M059J (cell line): ENCODE measurements at places on chromosomes 5 and 9.
A peak's percentile ranks its signal among the peaks of the same experiment; 100 is the strongest.

GRCh38 chr5:111836426-111836825 lies 79.4 kb upstream of the NREP start:
- DNase-seq = no peak

DNA sequence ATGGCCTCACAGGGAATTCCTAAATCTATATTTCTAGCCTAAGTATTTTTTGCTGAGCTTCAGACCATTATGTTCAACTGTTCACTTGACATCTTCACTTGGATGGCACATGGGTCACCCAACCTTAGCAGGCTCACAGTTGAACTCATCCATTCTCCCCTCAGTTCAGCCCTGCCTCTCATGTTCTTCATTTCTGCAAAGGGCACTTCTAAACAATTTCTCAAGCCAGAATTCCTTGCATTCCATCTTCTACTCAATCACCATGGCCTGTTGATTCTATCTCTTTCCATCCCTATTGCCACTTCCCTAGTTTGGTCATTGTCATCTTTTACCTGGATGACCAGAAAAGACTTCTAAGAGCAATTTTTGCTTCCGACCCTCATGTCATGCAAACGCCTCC lies 7.3 kb upstream of the RGS3 start:
- DNase-seq = peak; percentile 46

- no peak for DNase-seq
Observed at GRCh38 chr5:74310997-74311930, 329.3 kb downstream of the ENC1 start.

- DNase-seq = no peak
Observed at GRCh38 chr5:66992547-66992946, 204.1 kb downstream of the CD180 start.

- no peak for DNase-seq
Observed at GRCh38 chr5:158265346-158265745, 406.4 kb upstream of the CLINT1 start.

DNA sequence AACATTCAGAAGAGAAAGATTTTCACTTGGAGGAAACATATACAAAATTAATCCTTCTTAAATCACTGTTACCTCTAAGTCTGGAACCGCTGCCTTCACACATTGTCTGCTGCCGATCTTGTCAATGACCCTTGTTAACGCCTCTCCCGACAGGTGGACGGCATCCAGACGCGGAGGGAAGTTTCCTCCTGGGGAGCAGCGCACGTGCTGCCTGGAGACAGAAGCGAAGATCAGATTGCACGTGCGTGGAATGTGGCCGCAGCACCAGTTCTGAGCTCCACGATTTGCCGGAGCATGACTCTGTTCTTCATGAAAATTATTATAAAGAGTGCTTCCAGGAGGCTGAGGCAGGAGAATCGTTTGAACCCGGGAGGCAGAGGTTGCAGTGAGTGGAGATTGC lies 183.6 kb upstream of the IRX4 start:
- DNase-seq = no peak

DNA sequence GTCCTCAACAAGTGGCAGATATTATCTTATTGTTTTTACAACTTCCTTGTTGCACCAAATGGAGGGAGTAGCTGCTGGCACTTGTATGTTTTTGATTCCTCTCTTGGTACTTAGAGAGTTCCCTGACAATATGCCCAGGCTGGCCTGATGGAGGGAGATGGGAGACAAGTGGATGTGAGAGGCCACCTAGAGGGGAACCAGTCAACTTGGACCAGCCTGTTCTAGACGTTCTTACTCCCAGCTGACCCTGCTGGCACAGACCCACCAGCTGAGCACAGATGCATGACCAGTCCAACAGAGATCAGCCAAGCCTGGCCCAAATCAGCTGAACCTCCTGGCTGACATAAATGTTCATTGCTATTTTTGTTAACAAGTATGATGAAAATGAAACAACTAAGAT lies 60.9 kb upstream of the GDNF start:
- DNase-seq = peak; percentile 60

GRCh38 chr5:141524604-141525597 lies 36.0 kb downstream of the PCDHGC5 start:
- DNase-seq = peak; percentile 94

DNA sequence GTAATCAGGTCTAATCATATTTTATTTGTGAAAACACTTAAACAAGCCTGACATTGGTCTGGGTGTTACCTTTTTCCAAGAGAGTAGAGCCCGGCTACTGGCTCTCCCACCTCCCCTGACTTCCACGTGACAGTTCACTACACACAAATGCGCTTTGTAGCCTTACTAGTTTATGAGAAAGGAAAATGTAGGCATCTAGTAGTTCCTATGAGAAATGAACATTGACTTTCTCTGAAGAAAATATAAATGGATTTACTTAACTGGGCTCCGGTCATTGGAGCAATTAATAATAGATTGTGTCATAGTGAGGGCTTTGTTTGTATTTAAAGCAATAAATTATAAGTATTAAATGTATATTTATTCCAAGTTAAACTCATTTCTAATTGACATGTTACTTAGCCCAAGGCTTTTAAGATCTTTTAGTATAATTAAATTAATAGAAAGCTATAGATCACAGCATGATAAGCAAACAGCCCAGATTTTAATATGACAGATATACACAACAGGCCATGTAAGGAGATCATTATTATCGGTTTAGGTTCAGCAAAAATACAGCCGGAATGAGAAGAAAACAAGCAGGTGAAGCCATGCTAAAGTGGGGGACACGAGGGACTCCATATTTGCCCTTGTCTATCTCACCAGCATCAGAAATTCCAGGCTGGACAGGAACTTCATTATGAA lies 756.5 kb upstream of the ADAMTS16 start:
- DNase-seq = no peak

GRCh38 chr9:81468084-81468595 lies 221.2 kb downstream of the TLE1 start:
- no peak for DNase-seq

DNA sequence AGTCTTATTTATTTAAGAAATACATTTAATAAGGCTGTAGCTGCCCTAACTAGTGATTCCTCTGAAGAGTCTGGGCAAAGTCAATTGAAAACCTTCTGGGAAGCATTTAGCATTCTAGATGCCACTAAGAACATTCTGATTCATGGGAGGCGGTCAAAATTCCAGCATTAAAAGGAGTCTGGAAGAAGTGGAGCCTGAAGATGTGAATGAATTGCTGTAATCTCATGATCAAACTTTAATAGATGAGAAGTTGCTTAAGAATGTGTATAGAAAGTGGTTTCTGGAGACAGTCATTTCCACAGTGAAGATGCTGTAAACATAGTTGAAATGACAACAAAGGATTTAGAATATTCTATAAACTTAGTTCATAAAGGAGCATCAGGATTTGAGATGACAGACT lies 61.4 kb downstream of the WDR41 start:
- peak; percentile 91 for DNase-seq

- DNase-seq = no peak
Observed at GRCh38 chr9:12954441-12954840, 179.6 kb downstream of the LURAP1L start.

DNA sequence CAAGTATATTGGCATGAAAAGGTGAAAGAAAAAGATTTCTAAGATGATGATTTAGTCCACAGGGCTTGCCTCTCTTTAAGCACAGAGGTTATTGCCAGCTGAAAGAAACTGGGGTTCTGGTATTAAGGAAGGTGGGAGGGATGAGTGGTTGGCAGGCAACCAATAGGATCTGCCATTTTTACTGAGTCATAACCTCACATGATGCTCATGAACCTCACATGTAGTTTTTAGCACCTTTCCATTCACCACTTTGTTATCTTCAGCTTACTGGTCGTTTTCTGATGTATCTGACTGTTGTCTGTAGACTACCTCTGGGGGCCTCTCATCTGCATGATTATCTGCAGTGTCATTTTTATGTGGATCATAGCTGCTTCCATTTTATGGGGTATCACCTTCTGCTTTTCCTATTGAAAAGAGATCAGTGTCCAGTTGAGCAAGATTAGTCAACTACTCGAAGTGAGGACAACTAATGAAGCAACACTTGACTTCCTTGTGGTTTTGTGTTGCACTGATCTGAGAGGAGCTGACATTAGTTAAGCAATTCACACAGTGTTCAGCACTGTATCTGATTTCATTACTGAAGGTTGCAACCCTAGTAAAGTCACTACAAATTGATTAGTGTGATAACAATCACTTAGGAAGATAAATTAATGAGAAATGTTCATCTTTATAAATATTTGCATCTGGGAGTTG lies 186.3 kb downstream of the SGCD start:
- DNase-seq = no peak

DNA sequence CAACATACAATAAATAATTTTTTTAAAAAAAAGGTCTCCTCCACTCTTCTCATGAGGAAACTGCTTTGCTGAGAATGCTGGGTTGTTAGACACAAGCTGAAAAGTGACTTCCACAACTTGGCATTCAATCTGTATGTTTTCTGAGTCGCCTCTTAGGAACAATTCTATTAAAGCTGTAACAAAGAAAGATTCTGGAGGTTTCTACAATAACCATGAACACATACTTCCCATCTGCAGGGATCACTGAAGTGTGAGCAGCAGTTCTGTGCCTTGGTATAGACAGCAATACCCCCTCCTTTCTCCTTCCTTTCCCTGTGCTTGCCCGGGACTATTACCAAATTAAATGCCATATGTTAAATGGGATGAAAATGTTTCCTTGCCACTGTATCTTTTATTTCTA lies 1.5 kb downstream of the DIRAS2 start:
- DNase-seq = no peak

GRCh38 chr9:26243029-26243697 lies 564.9 kb upstream of the TUSC1 start:
- no peak for DNase-seq

- peak; percentile 60 for DNase-seq
Observed at GRCh38 chr5:31963358-31964006, 210.6 kb downstream of the GOLPH3 start.

- DNase-seq = no peak
Observed at GRCh38 chr5:60978968-60979367, 34.0 kb downstream of the NDUFAF2 start.

- no peak for DNase-seq
Observed at GRCh38 chr5:143828710-143829109, 16.7 kb downstream of the HMHB1 start.

GRCh38 chr5:24065779-24066178 lies 558.4 kb downstream of the PRDM9 start:
- peak; percentile 36 for DNase-seq

DNA sequence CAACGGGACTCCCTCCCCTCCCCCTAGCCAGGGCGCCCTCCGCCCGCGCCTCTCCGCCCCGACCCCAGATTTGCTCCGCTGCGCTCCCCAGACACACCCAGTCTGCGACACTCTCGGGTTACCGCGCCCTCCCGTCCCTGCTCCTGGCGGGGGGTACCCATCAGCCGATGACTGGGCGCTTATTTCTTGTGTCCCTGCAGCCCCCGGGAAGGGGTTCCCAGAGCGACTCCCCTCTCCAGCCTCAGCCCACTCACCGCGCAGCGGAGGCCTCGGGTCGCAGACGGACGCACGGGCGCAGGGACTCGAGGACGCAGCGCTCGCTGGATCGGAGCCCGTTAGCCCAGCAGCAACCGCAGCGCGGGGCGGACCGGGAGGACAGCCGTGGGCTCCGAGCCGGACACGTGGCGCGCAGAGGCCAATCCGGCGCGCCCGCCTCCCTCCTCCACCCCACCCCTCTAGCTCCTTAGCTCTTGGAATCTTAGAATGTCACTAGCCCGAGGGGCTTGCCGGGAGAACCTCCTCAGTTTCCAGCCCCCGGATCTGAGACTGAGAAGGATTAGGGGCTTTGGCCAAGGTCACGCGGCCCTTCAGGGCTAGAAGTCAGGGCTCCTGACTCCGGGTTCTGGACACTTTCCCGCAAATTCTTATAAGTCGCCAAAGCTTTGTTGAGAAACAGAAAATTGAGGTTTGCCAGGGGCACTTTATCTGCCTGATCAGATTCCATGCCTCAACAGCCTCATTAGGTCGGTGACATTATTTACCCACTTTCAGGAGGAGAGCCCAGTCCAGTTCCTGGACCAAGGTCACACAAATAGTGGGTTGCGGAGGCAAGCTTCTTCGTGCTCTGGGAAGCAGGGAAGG lies at the start of gene ANXA6:
ANXA6 (minus strand) TSS at position 354 of the 861 bp plus-strand sequence. CDS start 9,878 bp downstream, outside the sequence.
- peak; percentile 81 for DNase-seq

GRCh38 chr5:103941596-103941995 lies 379.0 kb upstream of the NUDT12 start:
- no peak for DNase-seq

DNA sequence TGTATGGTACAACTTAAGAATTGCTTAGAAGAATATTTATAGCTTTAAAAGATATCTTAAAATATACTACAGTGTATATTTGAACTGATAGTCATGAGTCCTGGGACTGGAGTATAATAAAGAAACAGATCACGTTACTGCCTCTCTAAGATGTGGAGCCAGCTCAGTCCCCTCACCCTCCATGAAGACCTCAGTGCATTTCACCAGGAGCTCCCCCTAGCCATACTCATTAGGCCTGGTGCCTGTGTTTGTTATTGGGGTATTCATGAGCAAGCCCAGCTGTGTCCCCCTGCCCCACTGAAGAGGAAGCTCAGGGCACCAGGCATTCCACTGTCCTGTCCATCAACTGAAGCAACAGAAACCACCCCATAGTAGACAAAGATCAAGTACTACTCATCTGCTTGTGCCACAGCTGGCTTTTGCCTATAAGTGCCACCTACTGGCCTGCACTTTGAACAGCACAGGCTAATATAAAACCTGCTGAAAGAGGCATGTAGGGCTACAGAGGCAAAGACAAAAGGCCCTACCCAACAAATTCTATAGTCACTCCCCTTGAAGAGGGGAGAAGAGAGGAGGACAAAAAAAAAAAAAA lies 850.2 kb upstream of the NUDT12 start:
- DNase-seq = peak; percentile 14

DNA sequence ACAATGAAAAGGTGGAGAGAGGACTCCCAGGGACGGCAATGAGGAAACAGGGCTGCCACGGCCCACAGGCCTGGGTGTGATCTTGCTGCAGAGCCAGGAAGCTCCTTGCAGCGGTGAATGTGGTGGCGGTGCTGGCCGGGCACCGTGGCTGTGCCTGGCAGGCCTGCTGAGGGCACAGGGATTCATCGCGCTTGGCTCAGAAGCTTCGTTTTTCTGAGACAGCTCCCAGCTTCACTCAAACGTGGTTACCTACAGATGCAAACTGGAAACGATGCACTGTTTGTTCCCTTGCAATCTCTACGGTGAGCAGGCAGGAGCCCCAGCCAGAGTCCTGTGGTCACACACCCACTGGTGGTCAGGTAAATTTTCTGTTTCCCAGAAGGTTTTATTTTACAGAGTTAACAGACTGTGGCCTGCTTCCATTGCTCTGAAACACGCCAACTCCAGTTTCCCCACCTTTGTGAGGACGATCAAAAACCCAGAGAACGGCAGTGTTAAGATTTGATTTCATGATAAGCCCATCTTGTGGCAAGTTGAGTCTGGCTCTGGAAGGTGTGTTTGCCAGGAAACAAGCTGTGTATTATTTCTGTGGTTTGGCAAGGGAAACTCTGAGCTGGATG lies 183.9 kb downstream of the AUH start:
- DNase-seq = peak; percentile 92

- DNase-seq = no peak
Observed at GRCh38 chr5:5155617-5156016, 15.5 kb downstream of the ADAMTS16 start.

DNA sequence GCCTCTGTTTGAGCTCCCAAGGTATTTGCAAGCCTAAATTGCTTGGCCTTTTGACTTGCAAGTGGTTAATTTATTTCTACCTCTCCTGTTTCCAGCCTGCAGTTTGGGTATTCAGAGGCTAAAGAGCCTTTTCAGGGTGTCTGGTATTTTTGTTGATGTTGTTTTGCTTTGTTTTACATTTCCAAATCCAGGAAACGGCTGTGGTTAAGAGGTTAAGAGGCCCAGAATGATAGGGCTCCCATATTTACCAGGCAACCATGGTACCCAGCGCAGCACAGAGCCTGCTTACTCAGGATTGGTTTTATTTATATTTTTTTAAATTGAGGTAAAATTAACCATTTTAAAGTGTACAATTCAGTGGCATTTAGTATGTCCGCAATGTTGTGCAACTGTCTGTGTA lies 92.1 kb downstream of the PDZD2 start:
- DNase-seq = peak; percentile 76
